ENCODE measurements at places on chromosomes 3 and 15.

- no peak for DNase-seq
Observed at GRCh38 chr3:59766200-59766872, 716.5 kb upstream of the CFAP20DC start.

GRCh38 chr15:31049111-31049510 is 52.4 kb downstream of the TRPM1 start:
- no peak for DNase-seq

- DNase-seq, result no peak
Observed at GRCh38 chr3:98761643-98762229, 1.4 kb upstream of the ST3GAL6 start.

DNA sequence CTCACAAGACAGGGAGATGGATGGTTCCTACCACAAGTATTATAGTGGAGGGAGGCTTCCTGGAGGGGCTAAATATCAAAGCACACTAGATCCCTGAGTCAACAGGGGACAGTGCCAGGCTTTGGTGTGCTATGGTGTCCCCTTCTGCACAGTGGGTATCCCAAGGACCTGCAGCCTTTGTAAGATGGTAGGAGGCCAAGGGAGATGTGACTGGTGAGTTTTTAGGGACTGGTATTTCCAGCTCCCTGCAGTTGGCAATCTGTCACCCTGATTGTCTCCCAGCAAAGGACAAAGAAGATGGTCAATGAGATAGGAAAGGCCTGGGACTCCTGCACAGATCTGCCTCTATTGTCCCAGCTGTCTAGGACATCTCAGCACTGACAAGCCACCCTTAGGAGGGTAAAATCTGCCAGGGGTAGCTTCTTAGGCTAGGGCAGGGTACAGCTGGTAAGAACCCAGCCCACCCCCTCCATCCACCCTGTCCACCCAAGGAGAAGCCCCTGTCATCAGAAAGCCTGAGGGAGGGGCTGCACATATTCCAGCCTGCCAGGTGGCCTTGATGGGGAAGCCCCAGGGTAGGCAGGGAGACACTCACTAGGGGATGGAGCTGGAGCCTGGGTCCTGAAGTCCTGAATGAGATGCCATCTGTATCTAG is 631 bp downstream of the CYP1A1 start:
- no peak for DNase-seq
